ENCODE measurements at places on chromosomes 6 and 20. TPM values are rescaled to one million over a fixed set of nuclear protein-coding genes. Genes with fewer than 3 reads are reported as not detected.

Gene SNAP25
- polyA plus RNA-seq, result 42.4 TPM

Gene SRMS
- polyA plus RNA-seq, result not detected

Gene FILIP1
- 0.03 TPM for polyA plus RNA-seq

Gene CAPN11
- polyA plus RNA-seq, result not detected

Gene OOEP
- not detected for polyA plus RNA-seq

Gene ZNF165
- 0.25 TPM for polyA plus RNA-seq

Gene SMLR1
- not detected for polyA plus RNA-seq

Gene E2F3
- polyA plus RNA-seq, result 14.4 TPM

Gene SOX18
- not detected for polyA plus RNA-seq

Gene TRDN
- not detected for polyA plus RNA-seq

Gene ZBP1
- not detected for polyA plus RNA-seq

Gene GPLD1
- polyA plus RNA-seq, result 1.5 TPM

Gene SOBP
- polyA plus RNA-seq, result 0.21 TPM

Gene ANKEF1
- 2.9 TPM for polyA plus RNA-seq

Gene FYN
- polyA plus RNA-seq, result 31.0 TPM

Gene PAK1IP1
- polyA plus RNA-seq, result 19.1 TPM

Gene FAXC
- 9.1 TPM for polyA plus RNA-seq

Gene OPN5
- polyA plus RNA-seq, result not detected

All from SK-N-SH (cell line).